Kidney (tissue), 22 donors: ENCODE measurements at places on chromosomes 16 and 17. TPM values are rescaled to one million over a fixed set of nuclear protein-coding genes. Genes with fewer than 3 reads are reported as not detected.

The PRM2 gene
- polyA plus RNA-seq, result not detected

- DNase-seq, result no peak
These were observed 117.8 kb downstream of the METRNL start for GRCh38 chr17:83196973-83197880.

The CACNG3 gene
- polyA plus RNA-seq, result not detected

DNA sequence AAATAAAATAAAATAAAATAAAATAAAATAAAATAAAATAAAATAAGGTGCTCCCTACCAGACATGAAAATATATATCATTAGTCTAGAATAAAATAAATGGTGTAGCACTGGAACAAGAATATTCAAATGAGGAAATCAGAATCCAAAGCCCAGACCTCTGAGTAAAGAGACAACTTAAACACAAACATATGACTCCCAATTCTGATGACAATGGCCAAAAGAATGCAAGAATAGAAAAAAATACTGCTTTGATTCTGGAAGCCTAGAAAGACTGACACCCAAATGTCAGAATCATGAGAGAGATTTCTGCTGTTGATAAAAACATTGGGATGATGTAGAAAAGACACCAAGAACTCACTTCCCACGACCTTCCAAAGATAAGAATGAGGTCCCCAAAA is 27.9 kb downstream of the MYOCD start:
- DNase-seq, result no peak

GRCh38 chr17:2157081-2157480 is 102.2 kb downstream of the HIC1 start:
- DNase-seq, result no peak

- no peak for DNase-seq
These were observed 1.4 kb upstream of the PRDM7 start for GRCh38 chr16:90078579-90078895.

GRCh38 chr16:5354645-5355044 is 257.1 kb upstream of the EEF2KMT start:
- DNase-seq, result no peak
